ENCODE measurements at places on chromosomes 1 and 21.

GRCh38 chr1:159923203-159924024 is 1.9 kb downstream of the TAGLN2 start:
- peak; percentile 92 for DNase-seq

GRCh38 chr1:6700853-6701436 is 671 bp downstream of the DNAJC11 start:
- DNase-seq, result no peak

GRCh38 chr21:43355266-43355924 is 71.5 kb downstream of the SIK1 start:
- DNase-seq, result no peak

GRCh38 chr1:101017448-101017847 is 8.1 kb downstream of the DPH5 start:
- no peak for DNase-seq

DNA sequence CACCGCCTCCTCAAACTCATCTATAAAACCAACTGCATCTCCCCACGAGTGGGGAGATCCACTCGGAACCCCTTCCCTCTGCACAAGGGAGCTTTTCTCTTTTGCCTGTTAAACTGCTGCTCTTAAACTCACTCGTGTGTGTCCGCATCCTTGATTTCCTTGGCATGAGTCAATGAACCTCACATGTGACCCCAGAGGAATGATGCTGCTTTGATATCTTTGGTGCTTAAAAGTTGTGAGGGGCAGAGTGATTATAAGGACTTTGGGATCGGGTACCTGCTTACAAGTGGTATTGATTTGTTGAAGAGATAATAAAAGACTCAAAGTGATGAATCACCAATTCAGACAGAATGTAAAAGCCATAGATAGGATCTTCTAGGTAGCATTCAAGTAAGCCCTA is 125.3 kb downstream of the GREM2 start:
- no peak for DNase-seq

DNA sequence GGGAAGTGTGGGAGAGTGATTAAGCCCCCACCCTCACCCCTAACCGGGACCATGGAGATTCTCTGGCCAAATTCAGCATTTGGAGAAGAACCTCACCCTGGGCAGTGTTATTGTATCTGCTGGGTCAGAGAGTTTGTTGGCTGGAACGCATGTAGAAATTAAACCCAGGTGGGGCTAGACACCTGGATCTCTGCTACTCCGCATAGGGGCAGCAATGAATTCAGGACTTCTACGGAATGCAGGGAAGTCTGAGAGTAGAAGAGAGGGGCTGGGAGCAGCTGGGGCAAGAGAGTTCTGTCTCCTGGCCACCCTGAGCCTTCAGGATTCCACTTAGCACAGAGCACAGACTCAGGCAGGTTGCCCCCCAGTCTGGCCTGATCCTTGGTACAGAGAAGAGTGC is 3.6 kb upstream of the CRABP2 start:
- no peak for DNase-seq
